ENCODE measurements at places on chromosomes 4 and X.

DNA sequence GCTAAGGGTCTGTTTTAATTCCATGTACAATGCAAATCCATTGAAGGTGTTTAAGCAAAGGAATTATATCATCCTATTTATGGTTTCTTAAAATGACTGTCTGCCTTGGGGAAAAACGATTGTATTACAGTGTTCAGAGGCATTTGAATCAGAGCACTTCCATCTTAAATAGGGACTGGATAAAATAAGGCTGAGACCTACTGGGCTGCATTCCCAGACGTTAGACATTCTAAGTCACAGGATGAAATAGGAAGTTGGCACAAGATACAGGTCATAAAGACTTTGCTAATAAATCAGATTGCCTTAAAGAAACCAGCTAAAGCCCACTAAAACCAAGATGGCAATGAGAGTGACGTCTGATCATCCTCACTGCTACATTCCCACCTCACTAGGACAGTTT, 1167.2 kb upstream of the PABPC4L start:
- DNase-seq = no peak

DNA sequence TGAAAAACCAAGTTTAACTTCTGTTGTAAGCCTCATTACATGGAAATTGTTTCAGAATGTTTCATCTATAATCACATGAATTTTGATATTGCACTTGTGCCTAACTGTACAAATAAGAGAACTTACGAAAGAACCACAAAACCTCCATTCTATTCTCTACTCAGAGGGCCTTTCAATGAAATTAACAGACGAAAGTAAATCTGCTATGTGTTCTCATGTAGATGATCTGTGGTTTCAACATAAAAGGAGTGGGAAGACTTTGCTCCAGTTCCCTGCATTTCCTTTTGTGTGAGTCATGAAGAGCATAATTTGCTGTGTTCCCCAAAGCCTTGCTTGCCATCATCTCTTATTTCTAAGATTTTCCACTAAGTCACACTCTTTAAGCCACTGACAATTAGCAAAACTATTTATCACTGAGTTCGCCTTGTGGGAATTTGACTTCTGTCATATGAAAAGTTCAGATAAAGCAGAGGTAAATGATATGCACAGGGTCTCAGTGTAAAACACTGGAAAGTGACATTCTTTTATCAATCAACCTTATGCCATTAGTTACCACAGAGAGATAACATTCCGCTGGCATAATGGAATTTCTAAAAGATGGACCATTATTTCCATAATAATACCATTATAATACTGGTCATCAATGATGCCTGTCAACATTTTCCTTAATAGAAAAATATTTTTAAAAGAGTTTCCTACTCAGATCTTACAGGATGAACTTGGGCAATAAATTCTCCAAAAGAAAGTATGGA, 329.8 kb downstream of the NR3C2 start:
- DNase-seq = no peak

DNA sequence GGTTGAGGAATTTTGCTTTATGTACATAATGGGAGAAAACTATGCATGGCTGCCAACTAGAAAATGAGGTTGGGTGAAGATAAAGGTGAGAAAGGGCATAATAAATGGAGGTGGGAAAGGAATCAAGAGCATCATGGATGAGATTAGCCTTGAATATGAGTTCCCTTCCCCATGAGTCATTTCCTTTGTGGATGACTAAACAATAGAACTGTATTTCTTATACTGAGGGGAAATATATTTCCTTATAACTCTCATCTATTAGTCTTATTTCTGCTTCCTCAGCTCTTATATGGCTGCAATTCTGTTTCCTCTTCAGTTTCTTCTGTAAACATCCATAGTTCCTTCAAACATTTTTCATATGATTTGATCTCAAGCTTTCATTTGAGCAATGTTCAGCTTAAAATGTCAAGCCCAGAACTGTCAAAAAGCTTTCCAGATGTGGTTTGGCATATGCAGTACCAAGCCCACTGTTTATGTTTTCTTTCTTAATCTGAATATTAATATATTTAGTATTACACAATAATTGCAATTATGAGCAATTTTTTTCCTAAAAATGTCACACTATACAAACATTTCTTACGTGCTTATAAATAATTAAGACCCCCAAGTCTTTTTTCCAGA, 100.7 kb upstream of the GRPR start:
- DNase-seq = no peak

DNA sequence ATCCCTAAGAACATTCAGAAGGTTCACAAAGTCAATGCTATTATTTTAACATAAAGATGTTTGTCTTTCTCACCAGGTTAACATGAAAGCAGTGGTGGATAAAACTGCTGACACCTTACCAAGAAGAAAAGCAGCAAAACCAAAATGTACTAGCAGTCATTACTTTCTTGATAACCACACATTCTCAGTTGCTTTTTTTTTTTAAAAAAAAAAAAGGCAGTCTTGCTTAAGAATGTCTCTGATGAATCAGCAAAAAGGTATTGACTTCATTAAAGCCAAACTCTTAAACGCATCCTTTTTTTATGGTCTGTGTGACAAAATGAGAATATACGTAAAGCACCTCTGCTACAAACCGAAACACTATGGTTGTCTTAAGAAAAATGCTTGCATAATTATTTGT, 31.9 kb downstream of the CDKL2 start:
- no peak for DNase-seq

DNA sequence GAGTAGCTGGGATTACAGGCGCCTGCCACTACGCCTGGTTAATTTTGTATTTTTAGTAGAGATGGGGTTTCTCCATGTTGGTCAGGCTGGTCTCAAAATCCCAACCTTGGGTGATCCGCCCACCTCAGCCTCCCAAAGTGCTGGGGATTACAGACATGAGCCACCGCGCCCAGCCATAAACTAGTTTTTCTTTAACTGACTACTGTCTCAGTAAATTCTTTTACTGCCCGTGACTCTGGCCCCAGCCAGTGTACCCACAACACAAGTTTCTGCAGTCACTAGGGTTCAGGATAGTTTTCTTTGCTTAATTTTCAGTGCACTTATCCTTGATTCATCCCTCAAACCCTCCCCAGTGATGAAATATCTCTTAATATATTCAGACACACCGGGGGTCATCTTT, 8.3 kb downstream of the SHROOM2 start:
- DNase-seq = no peak

GRCh38 chrX:37813570-37813969, 33.7 kb downstream of the CYBB start:
- DNase-seq = no peak

DNA sequence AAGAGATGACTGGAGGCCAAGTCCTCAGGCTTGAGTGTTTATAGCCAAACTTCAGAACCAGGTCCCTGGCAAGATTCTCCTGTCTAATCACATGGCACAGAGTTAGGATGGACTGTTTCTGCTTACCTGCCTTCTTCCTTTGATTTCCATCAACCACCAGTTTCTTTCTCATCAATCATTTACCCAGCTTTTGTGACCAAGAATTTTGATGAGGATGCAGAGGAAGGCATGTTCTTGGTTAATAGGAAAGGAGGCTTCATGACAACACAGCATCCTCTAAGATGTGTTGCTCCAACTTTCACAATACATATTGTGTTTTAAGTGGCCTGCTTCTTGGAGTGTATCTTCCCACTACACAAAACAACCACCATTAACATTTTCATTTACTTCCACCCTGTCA, 65.3 kb downstream of the NFKB1 start:
- no peak for DNase-seq

GRCh38 chr4:111546881-111547280, 598.4 kb upstream of the FAM241A start:
- DNase-seq = no peak

DNA sequence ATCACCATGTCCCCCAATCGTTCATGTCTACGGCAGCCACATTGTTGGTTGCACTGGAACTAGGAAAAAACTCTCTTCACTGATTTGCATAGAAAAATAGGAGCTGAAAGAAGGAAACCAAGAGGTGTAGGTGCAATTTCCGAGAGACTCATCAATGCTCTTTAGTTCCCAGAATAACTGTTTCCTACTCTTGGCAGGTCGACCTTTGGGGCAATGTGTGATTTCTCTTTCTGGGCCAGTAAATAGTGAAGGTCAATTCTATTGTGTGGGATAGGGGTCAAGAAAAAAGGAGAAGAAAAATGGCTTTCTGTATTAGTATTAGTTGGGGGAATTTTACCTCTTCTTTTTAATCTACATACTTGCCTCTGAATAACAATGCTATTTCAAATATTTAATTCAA, 55.9 kb upstream of the PDE5A start:
- DNase-seq = no peak

DNA sequence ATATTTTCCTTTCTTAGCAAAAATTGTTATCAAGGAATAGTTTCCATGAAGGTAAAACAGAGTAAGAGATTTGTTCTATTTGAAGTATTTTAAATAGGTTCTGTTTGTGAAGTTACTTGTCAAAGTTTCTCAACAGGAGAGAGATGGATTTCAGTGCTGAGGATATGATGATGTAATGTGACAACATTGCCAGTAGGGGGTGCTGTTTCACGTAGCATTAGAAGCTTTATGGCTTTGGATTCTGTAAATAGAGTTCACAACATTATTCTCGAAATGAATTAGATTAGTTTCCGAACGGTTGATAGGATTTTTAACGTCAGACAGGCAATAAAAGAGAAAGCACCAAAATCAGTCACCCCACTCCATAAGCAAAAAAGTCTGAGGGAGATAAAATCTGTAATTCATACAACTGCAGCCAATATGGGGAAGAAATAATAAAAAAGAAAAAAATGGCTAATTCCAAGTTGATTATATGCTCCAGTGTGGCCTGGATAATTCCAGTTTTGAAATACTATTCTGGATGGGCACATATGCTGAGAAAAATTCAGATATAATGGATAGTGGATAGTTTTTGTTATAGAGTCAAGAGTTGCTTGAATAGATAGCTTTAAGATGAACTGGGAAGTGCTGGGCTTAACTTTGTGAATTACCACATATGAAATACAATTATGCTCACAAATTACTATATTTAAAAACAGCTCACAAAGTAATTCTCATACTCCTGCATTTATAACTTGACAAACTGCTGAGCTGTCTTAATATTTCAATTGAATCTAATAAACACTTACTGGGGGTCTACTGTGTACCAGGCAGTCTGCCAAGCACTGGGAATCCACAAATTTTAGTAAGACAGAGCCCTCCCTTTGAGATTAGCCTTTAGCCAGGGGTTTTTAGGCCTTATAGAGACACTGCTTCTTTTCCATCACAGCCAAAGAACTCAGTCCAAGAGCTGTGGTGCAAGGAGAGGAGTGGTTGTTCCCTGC, 109.1 kb downstream of the GPAT3 start:
- DNase-seq = no peak

All from stimulated activated CD4-positive, alpha-beta T cell treated with anti-CD3 and anti-CD28 coated beads, Interleukin-12 subunit alpha, Interleukin-12 subunit beta, amount 100 ng/mL, for 24 hours (primary cell).